ENCODE measurements at places on chromosomes 3 and 15. TPM values are rescaled to one million over a fixed set of nuclear protein-coding genes. Genes with fewer than 3 reads are reported as not detected.

Gene RPL22L1
- 51.2 TPM for total RNA-seq

Gene RFX7
- total RNA-seq, result 5.9 TPM

- no peak for DNase-seq
- no peak overlapping the region for H3K27ac ChIP-seq
- no peaks in the 10 kb centered on the region for H3K4me1 ChIP-seq
- no peaks in the 10 kb centered on the region for H3K27me3 ChIP-seq
- no peaks in the 10 kb centered on the region for H3K36me3 ChIP-seq
- H3K4me3 ChIP-seq, result no peak overlapping the region
These were observed 41.7 kb downstream of the APH1B start for GRCh38 chr15:63319065-63319464.

DNA sequence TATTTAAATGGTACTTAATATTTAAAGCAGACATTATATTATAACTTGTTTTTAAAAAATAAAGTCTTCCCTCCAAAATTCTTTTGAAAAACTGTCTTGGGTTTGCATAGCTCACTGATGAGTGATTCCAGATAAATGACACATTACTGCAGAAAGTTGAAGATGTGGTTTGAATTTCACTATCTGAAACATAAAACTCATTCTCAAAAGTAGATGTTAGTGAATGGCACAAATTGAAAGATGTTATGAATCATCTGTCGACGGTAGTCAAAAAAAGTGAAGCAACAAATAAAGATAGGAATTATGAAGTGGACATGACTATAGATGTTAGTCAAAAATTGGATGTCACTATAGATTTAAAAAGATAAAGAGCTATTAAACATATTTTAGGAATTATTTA lies 280.5 kb downstream of the GAP43 start:
- no peaks in the 10 kb centered on the region for H3K4me1 ChIP-seq
- H3K27me3 ChIP-seq, result no peaks in the 10 kb centered on the region
- H3K36me3 ChIP-seq, result no peaks in the 10 kb centered on the region
- no peak for DNase-seq
- no peak overlapping the region for H3K4me3 ChIP-seq

Gene NLGN1
- 2.4 TPM for total RNA-seq

DNA sequence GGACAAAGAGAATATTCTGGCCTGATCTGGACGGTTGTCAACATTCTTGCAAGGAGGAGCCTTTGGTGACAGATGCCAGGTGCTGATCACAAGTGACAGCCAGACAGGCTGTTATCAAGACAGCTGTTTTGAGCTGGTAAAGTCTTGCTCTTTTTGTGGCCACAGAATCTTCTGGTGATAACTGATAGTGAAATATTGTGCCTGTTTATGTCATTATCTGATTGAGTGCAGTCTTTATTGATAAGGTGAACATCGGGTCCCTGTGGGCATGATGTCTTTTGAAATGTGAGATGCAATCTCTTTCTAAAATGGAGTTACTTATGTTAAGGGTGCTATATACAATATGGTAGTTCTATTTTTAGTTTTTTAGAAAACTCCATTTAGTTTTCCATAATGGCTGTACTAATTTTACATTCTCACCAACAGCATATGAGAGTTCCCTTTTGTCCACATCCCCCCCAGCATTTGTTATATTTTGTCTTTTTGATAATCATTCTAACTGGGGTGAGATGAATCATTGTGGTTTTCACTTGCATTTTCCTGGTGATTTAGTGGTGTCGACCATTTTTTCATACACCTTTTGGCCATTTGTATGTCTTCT lies 10.7 kb downstream of the CEP63 start:
- H3K4me3 ChIP-seq, result no peak overlapping the region
- H3K27me3 ChIP-seq, result no peaks in the 10 kb centered on the region
- no peaks in the 10 kb centered on the region for H3K36me3 ChIP-seq
- no peaks in the 10 kb centered on the region for H3K4me1 ChIP-seq
- DNase-seq, result no peak

Gene EFCC1
- total RNA-seq, result 1.5 TPM

DNA sequence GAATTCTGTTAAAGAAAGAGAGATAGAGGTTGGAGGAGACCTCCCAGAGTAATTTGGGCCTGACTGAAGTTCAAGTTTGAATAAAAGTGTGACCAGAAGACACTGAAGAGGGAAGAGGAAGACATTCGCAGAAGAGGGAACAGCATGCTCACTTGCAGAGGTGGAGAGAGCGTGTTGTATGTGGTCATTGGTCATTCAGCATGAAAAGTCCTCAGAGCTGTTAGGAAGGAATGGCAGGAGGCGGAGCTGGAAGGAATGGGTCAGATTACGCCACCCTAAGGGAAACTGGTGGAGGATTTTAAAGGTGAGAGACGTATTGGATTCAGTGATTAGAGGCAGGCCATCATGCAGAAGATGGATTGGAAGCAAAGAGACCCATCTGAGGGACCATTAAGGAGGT lies 41.6 kb downstream of the IQCH start:
- no peak overlapping the region for H3K27ac ChIP-seq
- H3K27me3 ChIP-seq, result no peaks in the 10 kb centered on the region
- DNase-seq, result no peak
- H3K36me3 ChIP-seq, result no peaks in the 10 kb centered on the region
